Stimulated activated CD4-positive, alpha-beta T cell treated with anti-CD3 and anti-CD28 coated beads, Interleukin-4, amount 100 ng/mL, for 4 hours (primary cell): ENCODE measurements at places on chromosomes 13 and 19.

DNA sequence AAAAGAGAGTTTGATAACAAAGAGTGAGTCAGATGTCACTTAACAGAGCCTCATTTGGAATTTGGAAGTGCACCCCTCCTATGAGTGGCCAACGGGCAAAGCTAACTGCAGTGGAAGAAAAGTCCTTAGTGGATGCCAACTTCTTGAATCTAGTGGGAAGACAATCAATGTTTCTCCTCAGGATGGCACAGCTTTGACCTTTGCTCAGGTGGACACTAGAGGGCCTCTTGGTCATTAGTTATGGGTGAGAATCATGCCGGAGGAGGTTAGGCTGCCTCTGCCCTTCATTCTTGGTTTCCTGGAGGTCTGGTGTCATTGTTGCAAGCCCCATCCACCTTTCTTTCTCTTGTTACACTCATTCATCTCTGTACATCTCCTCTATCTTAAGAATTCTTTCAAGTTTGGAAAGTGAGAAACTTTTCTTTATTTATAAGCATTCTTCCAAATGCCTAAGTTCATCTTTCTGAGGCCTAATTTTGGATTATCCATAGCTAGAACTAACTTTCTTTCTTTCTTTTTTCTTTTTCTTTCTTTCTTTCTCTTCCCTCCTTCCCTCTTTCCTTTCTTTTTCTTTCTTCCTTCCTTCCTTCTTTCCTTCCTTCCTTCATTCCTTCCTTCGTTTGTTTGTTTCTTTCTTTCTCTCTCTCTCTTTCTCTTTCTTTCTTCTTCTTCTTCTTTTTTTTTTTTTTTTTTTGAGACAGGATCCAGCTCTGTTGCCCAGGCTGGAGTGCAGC lies 327.2 kb upstream of the TSHZ3 start:
- no peak for DNase-seq

- DNase-seq: no peak
Observed at GRCh38 chr19:18672606-18673337, 10.7 kb upstream of the CRTC1 start.

GRCh38 chr13:26062853-26063444 lies 11.1 kb upstream of the SHISA2 start:
- no peak for DNase-seq

DNA sequence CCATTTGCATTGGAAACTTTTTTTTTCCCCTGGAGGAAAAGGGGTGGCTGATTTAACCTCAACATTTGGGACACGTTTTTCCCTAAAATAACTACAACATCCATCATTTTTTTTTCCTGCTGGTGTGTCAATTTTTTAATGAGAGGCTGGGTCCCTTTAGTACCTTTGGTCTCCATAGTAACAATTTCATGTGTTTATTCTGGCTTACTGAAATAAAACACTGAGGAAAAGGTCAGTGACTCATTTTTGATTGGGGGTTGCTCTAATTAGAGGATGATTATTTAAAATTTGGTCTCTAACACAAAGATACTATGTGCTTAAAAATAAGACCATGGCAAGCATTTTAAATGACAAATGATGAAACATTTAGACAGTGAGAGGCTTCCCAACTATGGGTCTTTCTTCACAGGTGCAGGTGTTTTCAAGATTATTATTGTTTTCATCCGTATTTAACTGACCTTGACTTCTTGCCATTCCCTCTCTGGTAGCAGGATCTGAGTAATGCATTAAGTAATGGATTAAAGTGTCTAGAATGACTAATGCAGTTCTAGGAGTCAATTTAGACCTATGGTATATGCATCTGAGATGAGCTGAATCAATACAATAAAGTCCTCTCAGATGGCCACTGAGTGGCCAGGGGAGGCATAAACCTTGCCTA lies 406.4 kb downstream of the KCNRG start:
- DNase-seq: no peak

DNA sequence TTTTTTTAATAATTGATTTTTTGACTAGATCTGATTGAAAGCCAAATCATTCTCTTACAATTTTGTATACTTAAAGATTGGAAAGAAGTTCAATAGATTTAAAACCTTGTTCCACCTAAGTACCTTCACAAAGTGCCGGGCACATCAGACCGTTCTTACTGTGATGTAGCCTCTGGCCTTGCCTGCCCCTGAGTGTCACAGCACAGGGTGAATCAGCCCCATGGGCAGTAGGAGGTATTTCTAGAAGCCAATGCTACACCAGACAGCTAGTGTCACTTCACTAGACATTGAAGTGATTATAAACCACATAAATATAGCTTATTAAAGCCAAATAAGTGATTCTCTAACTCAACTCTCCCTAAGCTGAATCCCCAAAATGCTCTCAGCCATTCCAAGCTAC lies 131.3 kb downstream of the LACC1 start:
- DNase-seq: no peak

DNA sequence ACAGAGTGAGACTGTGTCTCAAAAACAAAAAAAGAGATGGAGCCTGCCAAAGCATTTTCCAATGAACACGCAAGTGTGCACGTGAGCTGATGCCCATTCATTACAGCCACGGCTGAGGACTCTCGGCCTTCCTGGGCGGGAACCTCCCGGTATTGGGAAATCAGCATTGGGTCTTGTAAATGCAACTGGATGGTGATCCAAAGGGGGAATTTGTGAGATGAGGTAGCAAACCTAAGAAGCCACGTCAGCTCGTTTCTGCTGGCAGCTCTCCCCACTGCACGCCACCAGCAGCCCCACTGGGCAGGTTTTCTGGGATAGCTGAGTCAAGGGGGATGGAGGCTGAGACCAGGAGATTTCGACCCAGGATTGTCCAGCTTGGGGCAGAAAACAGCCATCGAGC lies 11.5 kb downstream of the C13orf46 start:
- DNase-seq: no peak

- no peak for DNase-seq
Observed at GRCh38 chr19:57075801-57076492, 43.8 kb upstream of the USP29 start.

GRCh38 chr19:5189318-5189607 lies 151.3 kb downstream of the PTPRS start:
- DNase-seq: no peak
